ENCODE measurements at places on chromosomes 2 and 18.

- no peak for DNase-seq
These were observed 33.5 kb downstream of the GRHL1 start for GRCh38 chr2:9984871-9985480.

- no peak for DNase-seq
These were observed 552.5 kb downstream of the DSC3 start for GRCh38 chr18:30489890-30490643.

GRCh38 chr2:102592601-102593000, 26.8 kb upstream of the SLC9A2 start:
- DNase-seq: no peak

GRCh38 chr18:37598966-37599896, 33.6 kb upstream of the CELF4 start:
- no peak for DNase-seq

DNA sequence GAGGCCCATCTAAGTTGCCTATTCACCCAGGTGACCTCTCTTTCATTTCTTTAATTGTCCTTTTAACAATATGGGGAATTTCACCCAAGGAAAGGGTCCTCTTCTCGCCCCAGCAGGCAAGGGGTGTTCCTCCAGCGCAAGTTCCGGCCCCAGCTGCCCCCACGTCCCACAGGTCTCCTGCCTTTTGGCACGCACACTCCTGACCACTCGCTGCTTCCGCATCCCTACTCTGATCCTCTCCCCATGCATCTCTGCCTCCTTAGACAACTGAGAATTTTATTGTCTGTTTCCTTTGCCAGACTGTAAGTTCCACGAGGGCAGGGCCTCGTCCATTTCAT, 684 bp upstream of the ARPC2 start:
- no peak for DNase-seq

- no peak for DNase-seq
These were observed 294.1 kb downstream of the BCL2 start for GRCh38 chr18:63025251-63026090.

DNA sequence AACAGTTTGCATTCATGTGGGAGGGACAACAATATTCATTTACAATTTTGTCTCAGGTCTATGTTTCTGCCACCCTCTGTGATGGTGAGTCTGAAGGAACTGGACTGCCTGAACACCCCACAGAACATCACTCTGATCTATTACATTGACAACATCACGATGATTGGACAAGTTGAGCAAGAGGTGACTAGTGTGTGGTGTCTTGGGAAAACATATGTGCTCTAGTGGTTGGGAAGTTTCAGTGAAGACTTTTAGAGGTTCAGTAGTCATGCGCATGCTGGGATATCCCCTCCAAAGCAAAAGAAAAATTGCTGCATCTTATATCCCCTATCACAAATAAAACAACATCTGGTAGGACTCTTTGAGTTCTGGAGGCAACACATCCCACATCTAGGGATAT, 18.6 kb upstream of the CTLA4 start:
- no peak for DNase-seq

- no peak for DNase-seq
These were observed 100.8 kb downstream of the NEDD4L start for GRCh38 chr18:58144671-58145285.

- no peak for DNase-seq
These were observed 43.6 kb downstream of the MRPS5 start for GRCh38 chr2:95077861-95078603.

GRCh38 chr2:168583710-168584521, 127.8 kb downstream of the CERS6 start:
- no peak for DNase-seq

- no peak for DNase-seq
These were observed 35.4 kb downstream of the INPP4A start for GRCh38 chr2:98479959-98480524.

DNA sequence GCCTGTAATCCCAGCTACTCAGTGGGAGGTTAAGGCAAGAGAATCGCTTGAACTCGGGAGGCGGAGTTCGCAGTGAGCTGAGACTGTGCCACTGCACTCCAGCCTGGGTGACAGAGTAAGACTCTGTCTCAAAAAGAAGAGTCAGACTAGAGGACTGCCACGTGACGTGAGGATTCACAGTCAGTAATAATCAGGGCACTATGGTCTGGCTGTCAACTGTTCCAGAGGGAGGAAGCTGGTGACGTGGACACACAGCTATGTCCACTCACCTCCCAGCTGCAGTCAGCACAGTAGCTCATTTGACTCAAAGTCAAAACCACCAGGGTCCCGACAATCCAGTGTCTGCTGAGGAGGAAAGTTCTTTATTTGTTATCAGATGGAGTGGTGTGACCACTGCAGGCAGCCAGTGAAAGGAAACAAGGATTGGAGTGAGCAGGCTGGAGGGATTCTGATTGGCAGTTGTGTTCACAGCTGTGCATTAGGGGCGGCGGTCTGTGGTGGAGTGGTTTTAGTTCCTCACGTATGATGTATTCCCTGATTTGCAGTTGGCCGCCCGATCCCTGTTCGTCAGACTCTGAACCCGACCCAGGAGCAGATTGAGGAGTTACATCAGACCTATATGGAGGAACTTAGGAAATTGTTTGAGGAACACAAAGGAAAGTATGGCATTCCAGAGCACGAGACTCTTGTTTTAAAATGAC, 37.9 kb downstream of the MOGAT1 start:
- DNase-seq: no peak

- DNase-seq: no peak
These were observed 464 bp downstream of the COL4A4 start for GRCh38 chr2:227163485-227163997.

Data from stimulated activated CD8-positive, alpha-beta memory T cell treated with anti-CD3 and anti-CD28 coated beads, Interleukin-7, amount 100 ng/mL, for 1 hour (primary cell).